ENCODE measurements at places on chromosomes 13 and 19.

DNA sequence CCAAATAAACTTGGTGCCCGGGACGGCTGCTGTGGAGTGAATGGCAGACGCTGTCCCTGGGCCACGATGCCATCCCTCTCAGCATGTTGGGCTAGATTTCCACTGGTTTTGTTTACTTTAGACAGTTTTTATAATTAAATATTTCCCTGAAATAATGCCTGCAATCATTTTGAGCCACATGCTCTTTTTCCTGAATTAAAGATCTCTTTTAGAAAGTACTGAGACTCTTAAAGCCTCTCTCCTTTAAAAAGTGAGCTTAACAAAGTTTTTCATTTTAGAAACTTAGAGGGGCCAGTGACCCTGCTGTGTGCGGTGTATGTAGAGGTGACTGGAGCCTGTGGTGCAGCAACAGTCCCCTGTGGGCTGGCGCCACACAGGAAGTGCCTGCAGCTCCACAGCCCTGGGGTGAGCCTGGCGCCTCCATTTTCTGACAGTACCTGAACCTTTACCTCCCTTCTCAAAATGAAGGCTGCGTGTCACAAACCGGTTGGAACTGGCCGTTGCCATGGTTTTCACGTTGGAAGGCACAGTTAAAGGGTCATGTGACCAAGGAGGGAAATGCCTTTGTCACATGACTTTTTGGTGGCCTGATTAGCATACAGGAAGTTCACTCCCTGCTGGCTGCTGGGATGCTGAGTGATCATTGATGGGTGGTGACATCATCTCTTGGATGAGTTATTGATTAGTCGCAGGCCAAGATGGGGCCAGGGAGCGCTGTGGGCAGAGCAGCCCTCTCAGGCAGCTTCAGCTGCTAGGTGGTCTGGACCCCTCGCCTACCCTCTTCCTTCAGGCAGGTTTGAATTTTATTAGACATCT, 26.3 kb downstream of the TSSK6 start:
- peak; percentile 61 for DNase-seq

GRCh38 chr13:100338275-100338674, 249.4 kb downstream of the PCCA start:
- no peak for DNase-seq

GRCh38 chr19:7872306-7873204, 1.6 kb downstream of the PRR36 start:
- no peak for DNase-seq

DNA sequence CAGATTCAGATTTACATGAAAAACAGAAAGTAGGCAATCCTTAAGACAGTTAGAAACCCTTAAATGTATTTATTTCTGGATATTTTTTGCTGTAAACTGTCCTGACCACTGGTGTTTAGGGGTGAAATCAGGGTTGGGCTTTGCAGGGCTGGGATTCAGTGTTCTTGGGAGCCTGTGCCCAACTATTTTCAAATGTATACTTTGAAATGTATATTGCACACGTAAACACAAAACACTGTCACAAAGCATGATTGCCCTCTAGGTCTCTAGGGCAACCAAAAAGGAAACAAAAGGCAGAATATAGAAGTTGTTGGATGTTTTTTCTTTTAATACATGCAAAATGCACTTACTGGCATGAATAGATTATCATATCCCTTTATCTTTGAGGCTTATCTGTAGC, 1185.4 kb downstream of the DIAPH3 start:
- DNase-seq = no peak

GRCh38 chr13:25906191-25906661, 145.6 kb downstream of the SHISA2 start:
- DNase-seq = no peak

DNA sequence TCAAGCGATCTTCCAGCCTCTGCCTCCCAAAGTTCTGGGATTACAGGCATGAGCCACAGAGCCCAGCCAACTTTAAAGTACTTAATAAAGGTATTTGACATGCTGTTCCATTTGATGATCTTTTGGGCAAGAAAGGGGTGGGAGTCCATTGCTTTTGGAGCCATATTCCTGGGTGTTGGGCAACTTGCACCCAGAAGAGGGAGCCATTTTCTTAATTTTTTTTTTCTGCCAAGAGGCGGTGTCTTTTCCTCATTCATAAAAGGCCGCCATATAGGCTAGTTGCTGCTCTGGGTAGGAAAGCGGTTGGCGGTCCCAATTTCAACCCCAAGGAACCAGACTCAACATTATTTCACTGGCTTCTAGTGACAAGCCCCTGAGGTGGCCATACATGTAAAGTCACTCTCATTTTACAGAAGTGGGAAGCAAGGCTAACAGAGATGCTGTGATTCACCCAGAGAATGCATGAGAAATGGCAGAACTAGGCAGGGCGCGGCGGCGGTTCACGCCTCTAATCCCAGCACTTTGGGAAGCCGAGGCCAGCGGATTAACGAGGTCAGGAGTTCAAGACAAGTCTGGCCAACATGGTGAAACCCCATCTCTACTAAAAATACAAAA, 139.6 kb downstream of the CACNA1A start:
- no peak for DNase-seq

DNA sequence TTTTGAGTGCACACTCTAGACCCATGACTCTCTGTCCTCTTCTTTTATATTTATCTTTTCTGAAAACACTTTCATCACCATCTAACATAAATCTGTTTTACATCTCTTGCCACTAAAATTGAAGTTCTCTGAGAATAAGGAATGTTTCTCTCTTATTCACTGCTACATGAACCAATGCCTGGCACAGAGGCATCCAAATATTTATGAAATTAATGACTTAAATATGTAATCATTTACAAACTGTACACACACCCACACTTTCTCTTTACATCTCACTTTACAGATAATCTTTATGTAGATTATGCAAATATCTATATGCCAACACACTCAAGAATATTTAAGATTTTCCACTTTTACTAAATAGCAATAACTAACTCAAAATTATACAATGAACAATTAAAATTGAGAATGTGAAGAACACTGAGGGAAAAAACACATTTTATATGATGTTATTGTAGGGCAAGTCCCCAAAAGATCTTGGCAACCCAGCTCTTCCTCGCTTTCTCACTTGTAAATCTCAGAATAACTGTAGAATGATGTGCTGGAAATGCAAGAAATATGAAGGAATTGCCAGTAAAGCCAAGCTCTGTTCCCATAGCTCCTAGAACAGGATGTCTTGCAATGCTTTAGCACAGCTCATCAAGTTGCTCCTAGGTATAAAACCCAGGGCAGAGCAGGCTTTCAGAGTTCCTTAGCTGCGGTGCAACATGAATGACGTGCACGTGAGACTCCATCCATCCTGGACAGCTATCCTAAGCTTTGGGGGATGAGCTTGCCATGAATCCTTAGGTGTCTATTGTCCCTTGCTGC, 50.7 kb downstream of the UGGT2 start:
- DNase-seq = no peak

GRCh38 chr13:47216176-47216822, 319.4 kb upstream of the HTR2A start:
- DNase-seq = no peak

- no peak for DNase-seq
Measured at GRCh38 chr13:49635599-49636433, 7.5 kb downstream of the ARL11 start.

- no peak for DNase-seq
Measured at GRCh38 chr13:114328034-114328433, 13.7 kb downstream of the CHAMP1 start.

DNA sequence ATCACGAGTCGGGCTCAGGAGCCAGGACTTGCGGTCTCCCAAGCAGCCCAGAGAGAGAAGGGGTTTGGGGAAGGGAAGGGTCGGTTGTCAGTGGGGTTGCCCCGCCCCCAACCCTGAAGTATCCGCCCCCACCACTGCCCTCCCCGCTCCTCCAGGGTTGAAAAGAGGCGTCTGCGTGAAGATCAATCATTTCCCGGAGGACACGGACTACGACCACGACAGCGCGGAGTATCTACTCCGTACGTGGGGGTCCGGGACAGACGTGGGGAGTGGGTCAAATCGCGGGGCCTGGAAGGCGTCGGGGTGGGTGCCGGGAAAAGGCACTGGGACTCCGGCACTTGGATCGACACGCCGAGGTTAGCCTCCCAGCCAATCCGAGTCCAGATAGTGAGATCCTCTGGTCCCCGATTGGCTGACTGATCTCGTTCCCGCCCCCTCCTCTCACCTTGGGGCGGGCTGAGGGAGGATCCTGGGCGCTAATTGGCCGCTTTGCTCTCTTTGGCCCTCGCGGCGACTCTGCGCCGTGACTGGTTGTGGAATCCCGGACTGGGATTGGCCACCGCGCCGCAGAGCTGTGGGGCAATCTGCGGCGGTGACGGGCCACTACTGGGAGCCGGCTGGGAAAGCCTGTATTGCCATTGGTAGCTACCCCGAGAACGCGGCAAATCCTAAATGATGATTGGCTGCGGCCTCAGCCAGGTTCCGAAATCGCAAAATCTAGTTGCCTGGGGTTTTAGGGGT, 13.3 kb upstream of the CACNG6 start:
- no peak for DNase-seq

- no peak for DNase-seq
Measured at GRCh38 chr13:78161266-78161665, 242.6 kb upstream of the EDNRB start.

GRCh38 chr19:19403373-19403901, 2.0 kb upstream of the GATAD2A start:
- no peak for DNase-seq

DNA sequence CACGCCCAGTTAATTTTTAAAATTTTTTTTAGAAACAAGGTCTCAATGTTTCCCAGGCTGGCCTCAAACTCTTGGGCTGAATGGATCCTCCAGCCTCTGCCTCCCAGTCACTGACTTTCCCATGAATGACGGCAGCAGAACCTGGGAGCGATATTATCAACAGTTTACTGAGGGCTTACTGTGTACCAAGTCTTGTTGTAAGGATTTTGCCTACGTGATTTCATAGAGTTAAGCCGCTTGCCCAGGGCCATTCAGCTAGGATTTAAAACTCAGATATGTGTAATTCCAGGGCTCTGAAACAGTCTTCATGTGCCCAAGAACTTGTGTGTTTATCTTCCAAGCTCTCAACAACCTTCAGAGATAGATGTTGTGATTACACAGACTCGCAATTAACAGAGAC, 6.0 kb upstream of the KXD1 start:
- no peak for DNase-seq

DNA sequence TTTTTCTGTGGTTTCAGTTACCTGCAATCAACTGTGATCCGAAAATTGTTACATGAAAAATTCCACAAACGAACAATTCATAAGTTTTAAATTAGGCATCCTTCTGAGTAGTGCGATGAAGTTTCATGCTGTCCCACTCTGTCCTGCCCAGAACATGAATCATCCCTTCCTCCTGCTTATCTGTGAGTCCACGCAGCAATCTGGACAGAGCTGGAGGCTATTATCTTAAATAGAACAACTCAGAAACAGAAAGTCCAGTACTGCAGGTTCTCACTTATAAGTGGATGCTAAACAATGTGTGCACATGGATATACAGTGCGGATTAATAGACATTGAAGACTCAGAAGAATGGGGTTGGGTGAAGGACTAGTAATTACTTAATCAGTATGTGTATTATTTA, 583.7 kb upstream of the SPRY2 start:
- DNase-seq = no peak

Measured in activated CD4-positive, alpha-beta T cell treated with anti-CD3 and anti-CD28 coated beads for 24 hours (primary cell).